Suprapubic skin (tissue), 4 donors: ENCODE measurements at places on chromosomes 3 and 15. TPM values are rescaled to one million over a fixed set of nuclear protein-coding genes. Genes with fewer than 3 reads are reported as not detected.

DNA sequence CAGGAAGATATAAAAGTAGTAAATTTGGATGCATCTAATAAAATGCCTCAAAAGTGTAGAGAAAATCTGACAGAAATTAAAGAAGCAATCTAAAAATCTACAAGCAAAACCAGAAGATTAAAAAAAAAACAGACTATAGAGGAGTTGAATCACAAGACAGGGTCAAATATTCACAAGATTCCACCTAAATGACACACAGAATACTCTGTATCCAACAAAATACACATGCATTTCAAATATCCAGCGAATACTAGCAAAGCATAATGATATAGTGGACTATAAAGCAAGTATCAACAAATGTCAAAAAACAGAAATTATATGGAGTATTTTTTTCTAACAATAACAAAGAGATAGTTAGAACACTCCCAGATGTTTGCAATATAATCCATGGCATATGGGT, 20.5 kb upstream of the ACTC1 start:
- H3K4me1 ChIP-seq = no peaks in the 10 kb centered on the region
- H3K4me3 ChIP-seq = no peak overlapping the region
- no peak overlapping the region for H3K27ac ChIP-seq
- H3K27me3 ChIP-seq = peaks cover under 1% of the 10 kb centered on the region
- no peak for DNase-seq

GOLGA6A gene
- total RNA-seq = 3.9 TPM

GRCh38 chr3:129106866-129107565, 14.6 kb downstream of the RAB43 start:
- H3K36me3 ChIP-seq = peaks cover 20% of the 10 kb centered on the region
- no peak overlapping the region for H3K27ac ChIP-seq
- H3K27me3 ChIP-seq = no peaks in the 10 kb centered on the region
- H3K4me1 ChIP-seq = no peaks in the 10 kb centered on the region

SHF gene
- 5.4 TPM for total RNA-seq

DNA sequence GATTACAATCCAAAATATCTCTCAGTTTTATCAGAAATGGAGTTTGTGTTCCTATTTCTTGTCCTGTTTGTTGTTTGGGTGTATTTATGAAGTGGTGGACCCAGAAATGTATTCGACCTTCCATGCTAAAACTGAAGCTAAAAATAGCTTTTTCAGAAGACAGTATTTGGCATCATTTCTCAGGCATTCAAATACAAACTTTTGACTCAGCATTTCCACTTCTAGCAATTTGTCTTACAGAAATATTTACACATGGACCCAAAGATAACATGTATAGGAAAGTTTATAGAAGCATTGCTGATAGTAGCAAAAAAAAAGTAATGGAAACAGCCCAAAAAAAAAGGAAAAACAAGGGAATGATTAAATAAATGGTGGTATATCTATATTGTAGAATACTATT, 156.3 kb downstream of the HCN4 start:
- H3K4me3 ChIP-seq = no peak overlapping the region
- no peaks in the 10 kb centered on the region for H3K36me3 ChIP-seq
- H3K27me3 ChIP-seq = no peaks in the 10 kb centered on the region
- no peak overlapping the region for H3K27ac ChIP-seq
- no peak for DNase-seq
- no peaks in the 10 kb centered on the region for H3K4me1 ChIP-seq

ANKDD1A gene
- 2.7 TPM for total RNA-seq

GPR176 gene
- 4.2 TPM for total RNA-seq

GRCh38 chr3:157136647-157137387, 23.1 kb downstream of the CCNL1 start:
- no peaks in the 10 kb centered on the region for H3K27me3 ChIP-seq
- peaks cover 24% of the 10 kb centered on the region for H3K4me1 ChIP-seq
- no peak overlapping the region for H3K4me3 ChIP-seq
- H3K27ac ChIP-seq = peak overlapping the region; percentile 50

KAT2B gene
- total RNA-seq = 63.7 TPM

DNA sequence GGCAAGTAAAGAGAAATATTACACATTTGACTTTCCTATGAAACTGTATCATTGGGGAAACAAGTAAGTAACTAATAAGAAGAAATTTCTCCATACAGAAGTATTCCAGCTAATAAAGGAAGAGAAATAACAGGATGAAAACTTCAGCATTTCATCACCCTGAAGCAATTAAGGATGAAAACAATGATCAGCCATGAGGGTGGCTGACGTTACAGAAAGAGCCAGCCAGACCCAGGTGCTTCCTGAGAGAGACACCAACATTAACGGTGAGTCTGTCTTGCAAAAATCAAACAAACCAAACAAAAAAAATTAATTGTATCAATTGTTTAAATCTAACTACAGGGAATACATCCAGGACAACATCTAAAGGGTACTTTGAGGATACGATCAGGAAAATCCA, 190.0 kb downstream of the ARRDC4 start:
- no peak overlapping the region for H3K4me3 ChIP-seq
- no peaks in the 10 kb centered on the region for H3K4me1 ChIP-seq
- H3K36me3 ChIP-seq = no peaks in the 10 kb centered on the region
- H3K27me3 ChIP-seq = no peaks in the 10 kb centered on the region
- no peak overlapping the region for H3K27ac ChIP-seq

DNA sequence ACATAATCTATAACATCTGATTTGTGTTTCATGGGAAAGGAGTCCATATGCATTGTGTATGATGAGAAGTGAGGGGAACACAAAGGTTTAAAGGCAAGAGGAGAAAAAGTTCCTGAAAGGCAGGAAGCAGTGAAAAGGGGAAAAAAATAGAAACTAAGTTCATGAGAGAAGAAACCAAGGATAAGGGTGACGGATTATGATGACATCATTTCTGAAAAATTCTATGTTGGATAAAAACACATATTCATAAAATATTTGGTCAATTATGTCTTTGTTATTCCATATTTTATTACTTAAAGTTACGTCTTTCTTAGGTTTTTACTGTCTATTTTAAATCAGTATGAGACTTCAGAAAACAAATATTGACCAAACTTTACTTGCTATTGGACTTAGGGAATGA, 48.6 kb upstream of the CP start:
- H3K36me3 ChIP-seq = no peaks in the 10 kb centered on the region
- no peaks in the 10 kb centered on the region for H3K27me3 ChIP-seq
- H3K4me3 ChIP-seq = no peak overlapping the region
- no peak overlapping the region for H3K27ac ChIP-seq

DNA sequence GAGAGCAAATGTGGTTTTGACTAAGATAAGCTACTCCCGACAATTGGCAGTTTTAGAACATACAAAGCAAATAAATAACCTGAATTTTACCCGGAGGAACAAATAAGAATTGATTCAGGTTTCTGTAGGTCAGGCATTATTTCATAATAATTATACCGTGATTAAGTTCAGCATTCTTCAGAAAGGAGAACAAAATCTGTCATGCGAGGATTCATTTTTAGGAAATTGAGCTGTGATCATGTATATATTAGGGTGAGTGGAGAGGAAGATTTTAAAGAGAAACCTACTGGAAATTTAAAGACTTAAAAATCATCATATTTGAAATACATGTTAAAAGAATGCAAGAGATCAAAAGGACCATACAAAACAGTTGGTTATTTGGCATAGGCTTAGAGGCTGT, 20.5 kb downstream of the ZNF609 start:
- H3K27ac ChIP-seq = no peak overlapping the region
- H3K27me3 ChIP-seq = no peaks in the 10 kb centered on the region
- no peak for DNase-seq
- H3K4me1 ChIP-seq = peaks cover 7% of the 10 kb centered on the region
- H3K4me3 ChIP-seq = no peak overlapping the region

DUOX2 gene
- 3.6 TPM for total RNA-seq

DNA sequence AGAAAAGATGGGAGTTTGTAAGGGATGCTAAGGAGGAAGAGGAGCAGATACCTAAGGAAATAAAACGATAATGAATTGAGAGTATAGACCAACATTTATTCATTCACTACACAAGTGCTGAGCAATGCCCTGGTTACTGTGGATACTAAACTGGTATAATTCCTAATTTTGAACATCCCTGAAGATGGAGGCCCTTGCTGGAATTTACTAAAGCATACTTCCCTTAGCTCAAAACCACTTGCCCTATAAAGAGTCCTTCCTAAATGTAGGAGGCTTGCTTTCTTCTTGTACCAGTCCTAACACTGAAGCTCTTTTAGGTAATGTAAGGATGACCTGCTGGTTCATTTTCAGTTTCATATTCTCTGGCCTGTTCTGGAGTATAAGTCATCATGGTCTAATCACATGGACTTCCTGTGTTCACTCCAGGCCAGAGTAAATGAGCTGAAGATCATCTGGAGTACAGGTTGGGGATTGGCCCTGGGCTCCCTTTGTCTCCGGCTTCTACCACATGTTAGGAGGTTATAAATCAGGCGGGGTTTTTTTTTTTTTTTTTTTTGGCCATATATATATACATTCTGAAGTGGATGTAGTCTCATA, 40.1 kb upstream of the MTMR10 start:
- peaks cover 12% of the 10 kb centered on the region for H3K4me1 ChIP-seq
- H3K27me3 ChIP-seq = no peaks in the 10 kb centered on the region
- no peak overlapping the region for H3K4me3 ChIP-seq
- DNase-seq = no peak

- H3K4me1 ChIP-seq = no peaks in the 10 kb centered on the region
- H3K4me3 ChIP-seq = no peak overlapping the region
- DNase-seq = peak; percentile 48
- no peaks in the 10 kb centered on the region for H3K27me3 ChIP-seq
- H3K27ac ChIP-seq = no peak overlapping the region
These were observed 134.1 kb downstream of the LRRK1 start for GRCh38 chr15:101053261-101053660.

MST1R gene
- total RNA-seq = 37.7 TPM
